Epithelial cell of proximal tubule (primary cell): ENCODE measurements at places on chromosomes 13 and 19. TPM values are rescaled to one million over a fixed set of nuclear protein-coding genes. Genes with fewer than 3 reads are reported as not detected.

Gene SPRY2
- 24.9 and 25.8 TPM in 2 replicates for total RNA-seq

Gene SLC8A2
- total RNA-seq: not detected in 2 replicates

Gene ZNF534
- total RNA-seq: 0.07 TPM in 1 of 2 replicates, not detected in the other

Gene MISP3
- 0.80 and 6.0 TPM in 2 replicates for total RNA-seq

Gene VSTM2B
- not detected in 2 replicates for total RNA-seq

Gene SIAH3
- total RNA-seq: 0.23 and 0.29 TPM in 2 replicates

GRCh38 chr13:46668302-46668720 lies 115.3 kb downstream of the LRCH1 start:
- no peak for DNase-seq

DNA sequence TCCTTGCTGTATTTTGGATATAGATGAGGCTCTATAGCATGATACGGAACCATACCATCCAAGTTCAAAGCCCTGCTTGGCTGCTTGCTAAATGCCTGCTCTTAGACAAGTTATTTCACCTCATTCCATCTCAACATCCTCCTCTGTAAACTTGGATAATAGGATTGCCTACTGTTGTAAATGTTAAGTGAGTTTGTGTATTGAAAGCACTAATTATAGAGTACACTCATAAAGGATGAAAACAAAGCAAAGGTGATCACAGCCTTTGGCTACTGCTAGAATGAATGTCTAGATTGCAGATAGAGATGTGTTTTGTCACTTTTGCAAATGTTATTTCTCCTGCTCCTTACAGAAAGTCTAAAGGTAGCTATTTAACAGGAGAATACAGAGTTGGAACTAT lies 34.3 kb upstream of the STARD13 start:
- no peak for DNase-seq

DNA sequence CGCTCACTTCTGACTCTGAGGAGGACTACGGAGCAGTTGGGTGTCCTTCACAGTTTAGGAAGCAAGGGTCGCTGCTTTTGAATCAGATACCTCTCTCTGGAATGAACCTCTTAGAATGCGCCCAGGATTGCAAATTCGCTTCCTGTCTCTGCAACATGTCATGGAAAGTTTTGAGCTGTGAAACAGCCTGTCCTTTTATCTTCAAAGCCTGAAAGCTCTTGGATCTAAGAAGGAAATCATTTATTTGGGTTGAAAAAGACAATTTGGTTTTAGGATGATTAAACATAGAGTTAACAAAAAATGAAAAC lies 134.1 kb downstream of the KATNAL1 start:
- no peak for DNase-seq

GRCh38 chr19:6752256-6753177 lies 13.0 kb downstream of the TRIP10 start:
- no peak for DNase-seq

DNA sequence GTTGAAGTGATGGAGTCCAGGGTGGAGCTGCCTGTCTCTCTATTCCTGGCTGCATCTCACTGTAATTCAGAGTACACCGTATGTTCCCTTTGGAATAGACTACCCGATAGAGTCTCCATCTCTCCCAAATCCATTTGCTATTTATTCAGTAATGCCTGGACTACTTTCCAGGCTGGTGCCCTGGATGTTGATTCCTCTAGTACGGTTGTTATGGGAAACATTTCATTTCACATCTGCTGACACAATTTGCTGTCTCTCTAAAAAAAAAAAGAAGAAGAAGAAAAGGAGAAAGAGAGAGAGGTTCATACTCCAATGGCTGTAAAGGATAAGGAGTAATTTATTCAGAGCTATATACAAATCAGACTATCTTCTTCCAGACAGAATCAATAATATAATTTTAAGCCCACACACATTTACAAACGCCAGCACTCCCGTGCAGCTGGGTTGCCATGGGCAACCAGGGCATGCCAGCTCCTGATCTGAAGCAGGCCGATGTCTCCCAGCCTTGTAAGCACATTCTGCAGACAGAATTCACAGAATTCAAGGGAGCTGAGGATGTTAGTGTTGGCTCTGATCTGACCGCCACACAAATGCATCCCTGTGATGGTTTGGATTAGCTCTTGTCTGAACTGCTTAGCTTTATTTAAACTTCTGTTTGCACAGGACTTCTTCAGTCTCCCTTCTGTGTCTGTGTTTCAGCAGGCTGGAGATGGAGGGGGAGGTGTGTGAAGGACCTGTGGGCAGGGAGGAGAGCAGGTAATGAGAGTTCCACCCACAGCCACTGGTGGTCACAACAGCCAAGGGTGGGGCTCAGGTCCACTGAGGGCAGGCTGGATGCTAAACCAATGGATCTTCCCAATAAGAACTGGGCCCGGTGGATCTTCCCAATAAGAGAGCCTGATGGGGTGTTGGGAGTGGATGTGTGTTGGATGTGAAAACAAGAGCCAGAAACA lies 66.0 kb downstream of the TEX26 start:
- no peak for DNase-seq

DNA sequence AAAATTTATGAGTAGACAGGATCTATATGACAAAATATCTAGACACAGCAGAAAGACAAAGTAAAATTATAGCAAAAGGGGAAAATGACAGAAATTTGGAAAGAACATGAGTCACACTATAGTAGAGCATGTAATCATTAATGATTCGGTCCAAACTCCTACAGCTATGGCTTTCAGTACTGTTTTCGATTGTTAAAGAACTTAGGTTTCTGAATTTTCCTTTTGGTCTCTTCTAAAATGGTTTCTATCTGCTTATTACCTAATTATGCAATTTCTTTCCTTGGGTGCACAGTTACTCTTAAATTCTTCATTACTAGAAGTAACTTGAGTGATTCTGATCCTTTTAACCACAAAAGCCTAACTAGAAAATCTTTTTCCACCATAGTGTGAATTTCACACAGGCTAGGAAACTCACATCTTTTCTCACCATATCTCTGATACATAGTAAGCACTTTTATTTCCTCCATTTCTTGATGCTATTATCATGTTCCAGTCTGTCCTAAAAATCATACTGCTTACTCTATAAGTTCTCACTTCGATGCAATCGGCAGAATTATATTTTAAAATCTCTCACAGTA lies 1101.4 kb downstream of the PCDH9 start:
- no peak for DNase-seq

DNA sequence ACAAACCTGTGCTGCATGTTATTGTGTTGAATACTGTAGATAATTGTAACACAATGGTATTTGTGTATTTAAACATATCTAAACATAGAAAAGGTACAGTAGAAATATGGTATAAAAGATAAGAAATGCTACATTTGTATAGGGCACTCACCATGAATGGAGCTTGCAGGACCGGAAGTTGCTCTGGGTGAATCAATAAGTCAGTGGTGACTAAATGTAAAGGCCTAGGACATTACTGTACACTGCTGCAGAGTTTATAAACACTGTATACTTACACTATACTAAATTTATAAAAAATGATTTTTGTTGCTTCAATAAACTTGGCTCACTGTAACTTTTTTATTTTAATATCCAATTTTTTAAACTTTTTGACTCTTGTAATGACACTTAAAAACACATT lies 34.4 kb downstream of the LMO7 start:
- no peak for DNase-seq

DNA sequence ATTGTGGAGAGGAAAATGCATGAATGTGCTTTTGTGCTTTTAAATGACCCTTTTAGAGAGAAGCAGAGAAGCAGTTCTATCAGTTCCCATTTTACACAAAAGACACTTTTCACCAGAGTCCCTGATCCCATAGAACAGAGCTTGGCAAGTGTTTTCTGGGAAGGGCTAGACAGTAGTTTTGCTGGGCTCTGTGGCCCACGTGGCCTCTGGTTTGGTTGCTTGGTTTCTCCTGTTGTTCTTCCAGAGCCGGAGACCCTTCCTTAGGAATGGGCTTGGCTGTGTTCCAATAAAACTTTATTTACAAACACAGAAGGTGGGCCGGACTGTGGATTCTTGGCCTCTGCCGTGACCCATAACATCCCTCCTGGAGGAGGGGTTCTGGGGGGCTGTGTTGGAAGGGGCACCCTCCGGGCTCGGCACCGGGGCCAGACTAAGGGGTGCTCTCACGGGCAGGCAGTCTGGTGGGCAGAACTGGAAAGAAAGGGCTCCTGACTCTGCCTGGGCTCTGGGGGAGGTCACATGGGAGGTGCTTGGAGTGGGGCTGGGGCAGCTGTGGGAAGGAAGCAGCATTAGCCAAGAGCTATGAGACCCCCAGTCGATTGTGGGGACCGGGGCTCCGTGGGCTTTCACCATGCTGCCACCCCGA lies 3.2 kb downstream of the SPPL2B start:
- DNase-seq: no peak

DNA sequence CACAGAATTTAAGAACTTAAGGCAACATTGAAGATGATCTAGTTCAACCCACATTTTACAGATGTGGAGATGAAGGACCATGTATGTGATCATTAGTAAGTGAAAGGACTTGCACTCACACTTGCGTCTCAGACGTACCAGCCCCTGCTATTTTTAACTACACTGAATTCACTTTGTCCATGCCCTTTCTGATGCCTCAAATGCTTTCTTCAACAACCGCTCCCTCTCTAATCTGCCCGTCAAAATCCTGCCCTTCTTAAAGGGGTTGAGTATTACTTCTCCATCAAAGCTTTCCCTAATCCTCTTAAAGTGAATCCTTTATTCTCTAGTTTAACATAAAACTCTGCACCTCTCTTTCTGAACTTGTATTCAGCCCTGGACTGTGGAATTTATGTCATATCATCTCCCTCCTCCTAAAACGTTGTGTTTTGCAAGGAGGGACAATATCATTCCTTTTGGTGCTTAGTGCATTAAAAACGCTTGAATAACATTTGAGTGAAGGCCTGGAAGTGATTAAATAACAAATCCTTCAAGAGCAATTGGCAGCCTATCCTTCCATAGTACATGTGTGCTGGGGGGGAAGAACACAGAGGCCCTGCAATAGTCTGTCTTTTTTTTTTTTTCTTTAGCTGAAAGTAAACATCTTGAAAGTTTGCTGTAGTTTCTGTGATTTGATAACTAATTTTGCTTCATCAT lies 493.3 kb downstream of the LMO7 start:
- no peak for DNase-seq

- DNase-seq: no peak
These were observed 22.8 kb downstream of the SYDE1 start for GRCh38 chr19:15129856-15130585.

- DNase-seq: no peak
These were observed 11.3 kb downstream of the LILRB4 start for GRCh38 chr19:54674021-54674617.

DNA sequence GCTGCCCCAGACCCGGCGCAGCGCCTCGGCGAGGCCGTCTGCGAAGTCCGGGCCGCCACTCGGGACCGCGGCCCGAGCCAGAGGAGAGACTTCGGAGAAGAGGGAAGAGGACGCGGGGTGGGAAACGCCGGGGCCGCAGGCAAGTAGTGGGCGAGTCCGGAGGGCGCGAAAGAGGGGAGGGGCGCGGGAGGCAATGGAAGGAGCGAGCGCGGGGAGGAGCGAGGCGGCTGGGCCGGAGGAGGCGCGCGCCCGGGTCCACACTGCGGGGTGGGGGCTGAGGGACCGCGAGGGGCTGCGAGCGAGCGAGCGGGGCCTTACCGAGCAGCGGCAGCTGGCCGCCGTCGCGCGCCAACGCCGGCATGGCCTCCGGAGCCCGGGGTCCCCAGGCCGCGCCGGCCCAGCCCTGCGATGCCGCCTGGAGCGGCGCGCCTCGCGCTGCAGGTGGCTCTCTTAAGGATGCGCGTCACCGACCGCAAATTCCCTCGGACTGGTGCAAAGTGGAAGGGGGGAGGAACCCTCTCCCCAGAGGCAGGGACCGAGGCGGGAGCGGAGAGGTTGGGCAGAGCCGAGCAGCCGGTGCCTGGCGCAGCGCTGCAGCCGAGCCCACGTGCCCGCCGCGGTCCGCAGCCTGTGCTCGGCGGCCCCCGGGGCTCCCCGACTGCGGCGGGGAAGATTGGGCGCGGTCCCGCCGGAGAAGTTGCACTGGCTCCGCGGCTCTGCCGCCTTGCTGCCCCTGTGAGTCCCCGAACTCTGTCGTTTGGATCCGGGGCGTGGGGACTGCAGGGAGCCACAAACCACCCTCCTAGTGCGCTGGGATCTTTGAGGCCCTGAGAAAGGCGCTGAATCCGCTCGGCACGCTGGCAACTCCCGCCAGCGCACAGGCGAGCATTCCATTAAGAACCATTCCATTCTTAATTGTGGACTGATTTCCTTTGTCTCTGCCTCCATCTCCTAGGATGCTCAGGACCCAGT lies at the start of gene FLT3:
Gene FLT3, minus strand, starts transcription at position 427 of the 972 bp plus-strand sequence. Its CDS starts 66 bp downstream, at position 361.
- no peak for DNase-seq
